HTR-8/SVneo (cell line): ENCODE measurements at places on chromosomes 16 and 17.
A peak's percentile ranks its signal among the peaks of the same experiment; 100 is the strongest.

GRCh38 chr17:62868723-62869122 is 60.6 kb upstream of the MARCHF10 start:
- no peak for DNase-seq

DNA sequence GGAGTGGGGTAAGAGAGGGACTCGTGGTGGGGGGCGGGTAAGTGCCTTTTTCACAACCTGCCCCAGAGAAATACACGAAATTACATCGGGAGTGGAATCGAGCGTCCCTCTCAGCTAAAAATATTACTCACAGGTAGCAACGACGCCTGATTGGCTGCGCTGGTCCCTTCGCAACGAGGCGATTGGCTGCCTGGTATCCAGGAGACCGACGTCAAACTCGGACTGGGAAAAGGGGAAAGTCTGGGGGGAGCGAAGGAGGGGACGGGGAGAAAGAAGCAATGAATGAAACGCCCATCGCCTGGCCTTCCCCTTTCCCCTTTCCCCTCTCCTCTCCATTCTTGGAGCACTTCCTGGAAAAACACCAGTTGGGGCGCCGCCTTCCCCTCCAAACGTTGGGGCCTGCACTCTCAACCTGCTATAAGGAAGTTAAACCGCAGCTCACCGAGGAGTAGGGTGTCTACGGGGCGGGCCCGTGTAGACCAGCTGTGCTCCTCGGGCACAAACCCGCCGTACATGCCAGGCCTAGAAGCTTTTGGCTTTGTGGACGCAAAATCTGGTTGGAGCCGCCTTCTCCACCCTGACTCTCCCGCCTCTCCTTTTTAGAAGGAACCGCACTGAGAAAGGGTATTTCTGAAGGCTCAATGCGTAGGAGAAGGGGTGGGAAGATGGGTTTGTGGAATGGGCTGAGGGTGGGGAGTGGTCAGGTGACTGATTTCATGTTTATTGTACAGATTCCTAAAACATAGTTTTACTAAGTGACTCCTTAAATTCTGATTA is 1.4 kb upstream of the TOB1 start:
- peak; percentile 98 for DNase-seq

DNA sequence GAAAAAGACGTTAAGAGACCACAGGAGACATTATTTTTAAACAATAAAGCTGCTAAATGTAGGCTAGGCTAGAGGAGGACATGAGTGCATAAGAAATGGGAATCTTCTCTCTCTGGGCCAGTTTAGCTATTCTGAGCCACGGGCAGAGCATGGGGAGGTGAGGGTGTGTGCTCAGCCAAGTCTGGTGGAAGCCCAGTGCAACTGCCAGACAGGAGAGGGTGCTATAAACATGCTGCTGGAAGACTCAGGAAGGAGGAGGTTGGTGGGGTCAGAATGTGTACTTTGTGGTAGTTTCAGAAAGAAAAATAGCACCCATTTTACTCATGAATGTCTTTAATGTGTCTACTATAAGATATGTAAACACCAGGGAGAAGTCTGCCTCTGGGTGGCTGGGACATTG is 5.9 kb upstream of the SDK2 start:
- DNase-seq, result no peak

GRCh38 chr16:19284207-19284606 is 1.3 kb upstream of the CLEC19A start:
- peak; percentile 39 for DNase-seq

DNA sequence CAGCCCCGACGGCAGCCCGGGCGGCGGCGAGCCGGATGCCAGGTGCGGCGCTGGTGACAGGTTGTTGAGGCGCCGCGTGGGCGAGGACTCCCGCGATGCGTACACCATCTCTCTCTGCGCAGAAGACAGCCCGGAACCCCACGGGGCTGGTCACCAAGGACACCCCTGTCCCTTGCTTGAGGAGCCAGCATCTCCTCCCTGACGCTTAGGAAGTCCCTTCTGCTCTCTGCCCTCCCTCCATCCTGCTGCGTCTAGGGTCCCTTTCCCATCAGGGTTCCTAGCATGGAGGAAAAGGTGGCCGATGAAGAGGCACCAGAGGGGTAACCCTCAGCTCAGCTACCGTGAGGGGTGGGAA is 43.6 kb downstream of the SRCIN1 start:
- no peak for DNase-seq

DNA sequence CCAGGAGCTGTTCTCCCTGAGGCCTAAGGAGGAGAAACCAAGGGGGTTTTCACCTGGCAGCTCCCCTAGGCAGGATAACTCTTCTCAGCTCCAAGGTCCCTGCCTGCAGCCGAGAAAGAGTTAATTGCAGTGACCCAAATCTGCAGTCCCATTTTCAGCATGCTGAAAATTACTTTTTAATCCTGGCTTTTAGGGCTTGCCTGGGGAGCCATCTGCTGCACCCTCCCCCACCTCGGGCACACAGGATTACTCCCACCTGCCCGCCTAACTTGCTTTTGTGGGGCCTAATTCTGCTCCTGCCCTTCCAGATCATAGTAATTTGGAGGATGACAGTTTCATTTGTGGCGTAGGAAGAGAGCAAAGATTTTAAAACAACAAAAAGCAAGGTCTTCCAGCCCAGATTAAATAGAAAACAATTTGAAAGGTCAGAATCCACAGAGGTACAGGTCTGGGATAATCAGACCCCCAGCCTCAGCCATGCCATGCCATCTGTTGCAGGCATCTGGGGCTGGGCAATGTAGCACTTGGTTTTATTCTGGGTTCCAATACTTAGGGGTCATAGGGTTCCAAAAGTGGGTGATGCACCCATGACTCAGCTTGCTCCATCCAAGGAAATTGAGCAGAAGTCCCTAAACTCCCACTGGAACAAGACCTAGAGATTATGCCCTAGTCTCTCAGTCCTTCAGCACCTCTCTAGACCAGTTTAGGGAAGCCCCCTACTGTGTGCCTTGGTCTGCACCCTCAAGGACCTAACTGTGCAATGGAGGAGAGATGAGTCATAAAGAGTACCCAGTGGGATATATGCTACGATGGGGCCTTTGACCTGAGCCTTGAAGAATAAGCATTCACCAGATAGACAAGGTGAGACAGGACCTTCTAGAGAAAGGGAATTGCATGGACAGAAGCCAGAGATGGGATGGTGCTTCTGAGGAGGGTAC is 64.5 kb upstream of the NLK start:
- no peak for DNase-seq

- no peak for DNase-seq
These were observed 48.5 kb downstream of the WWOX start for GRCh38 chr16:78147911-78148401.

- no peak for DNase-seq
These were observed 120.3 kb downstream of the MRM1 start for GRCh38 chr17:36721560-36722120.

DNA sequence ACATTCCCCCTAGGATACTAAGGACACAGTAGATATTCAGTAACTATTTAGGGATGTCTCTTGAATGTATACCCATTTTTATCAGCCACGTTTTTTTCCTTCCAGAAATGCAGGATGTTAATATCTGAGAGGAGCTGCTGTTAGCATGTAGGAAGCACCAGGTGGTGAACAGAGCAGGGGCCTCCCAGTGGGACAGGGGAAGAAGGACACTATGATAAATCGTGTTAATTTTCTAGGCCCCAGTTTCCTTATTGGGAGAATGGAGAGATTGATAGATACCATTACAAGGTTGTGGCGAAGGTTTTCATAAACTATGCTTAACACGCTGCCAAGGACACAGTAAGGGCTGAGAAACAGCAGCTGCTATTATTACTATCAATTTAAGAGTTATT is 45.4 kb downstream of the PRSS54 start:
- no peak for DNase-seq

DNA sequence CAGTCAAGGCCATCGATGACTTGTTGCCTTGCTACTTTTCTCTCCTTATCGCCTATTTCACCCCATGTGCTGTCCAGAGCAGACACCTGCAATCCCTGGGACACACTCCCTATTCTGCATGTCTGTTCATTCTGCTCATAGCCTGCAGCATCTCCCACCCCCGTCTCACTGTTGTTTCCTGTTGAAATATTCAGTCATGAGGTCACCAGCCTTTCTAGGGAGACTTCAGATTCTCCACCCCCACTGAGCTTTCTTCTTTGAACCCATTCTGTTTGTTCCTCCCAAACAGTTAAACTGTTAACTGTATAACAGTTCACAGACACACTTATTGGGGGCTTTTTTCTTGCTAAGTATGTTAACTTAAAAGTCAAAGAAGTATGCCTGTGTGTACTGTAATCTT is 94.4 kb downstream of the AATF start:
- no peak for DNase-seq

GRCh38 chr16:19715566-19715965 is 2.5 kb downstream of the KNOP1 start:
- DNase-seq, result no peak

DNA sequence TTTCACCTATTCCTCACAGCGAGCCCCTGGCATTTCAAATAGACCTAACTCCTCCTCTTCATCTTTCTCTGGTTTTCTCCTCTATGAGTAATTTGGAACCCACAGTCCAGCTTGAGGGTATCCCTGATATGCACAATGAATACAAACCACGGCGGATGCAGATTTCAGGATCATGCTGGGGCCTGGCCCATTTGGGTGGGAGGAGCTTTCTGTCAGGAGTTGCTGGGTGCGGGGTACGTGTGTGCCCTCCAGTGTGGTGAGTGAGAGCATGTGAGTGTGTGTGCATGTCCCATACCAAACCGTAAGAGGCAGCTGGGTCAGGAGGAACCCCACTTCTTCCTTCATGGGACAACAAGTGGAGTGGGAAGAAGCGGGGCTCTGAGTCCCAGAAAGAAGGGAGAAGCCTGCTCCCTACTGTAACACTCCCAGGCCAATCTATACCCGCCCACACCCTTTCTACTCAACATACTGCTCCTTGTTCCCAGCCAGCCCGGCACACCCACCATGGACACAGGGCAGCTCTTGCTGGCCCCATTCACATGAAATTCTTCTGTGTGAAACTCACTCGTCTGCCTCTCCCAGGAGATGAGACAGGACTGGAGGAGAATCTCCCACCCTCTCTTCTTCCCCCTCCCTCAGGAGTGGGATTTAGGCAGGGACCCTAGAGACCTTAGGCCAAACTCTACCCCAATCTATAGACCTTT is 18.4 kb downstream of the CNTNAP1 start:
- no peak for DNase-seq

- DNase-seq, result peak; percentile 48
These were observed 39.3 kb upstream of the TAC4 start for GRCh38 chr17:49887086-49887743.

- DNase-seq, result no peak
These were observed 85.0 kb upstream of the MYOCD start for GRCh38 chr17:12580640-12581039.

DNA sequence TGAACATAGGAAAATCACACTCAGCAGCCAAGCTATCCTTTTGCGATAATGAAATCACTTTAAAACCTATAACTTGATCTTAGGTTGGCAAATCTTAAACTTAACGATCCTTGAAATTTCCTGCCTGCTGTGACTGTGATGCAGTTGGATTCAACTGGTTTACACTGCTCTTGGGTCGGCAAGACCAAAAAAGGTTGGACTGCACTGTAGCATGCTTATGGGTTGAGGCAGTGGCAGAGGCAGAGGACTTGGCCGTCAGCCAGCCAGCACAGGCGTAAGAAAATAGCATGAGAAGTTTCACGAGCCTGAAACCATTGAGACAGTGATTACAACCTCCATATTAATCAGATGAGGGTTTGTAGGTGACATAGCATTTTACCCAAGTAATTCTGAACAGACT is 21.4 kb downstream of the WSB1 start:
- no peak for DNase-seq

GRCh38 chr17:60863892-60864707 is 186.4 kb downstream of the BCAS3 start:
- no peak for DNase-seq
